ENCODE measurements at places on chromosomes 4 and X.
A peak's percentile ranks its signal among the peaks of the same experiment; 100 is the strongest.

GRCh38 chrX:18578546-18578945 lies 93.4 kb downstream of the RS1 start:
- no peak for DNase-seq

DNA sequence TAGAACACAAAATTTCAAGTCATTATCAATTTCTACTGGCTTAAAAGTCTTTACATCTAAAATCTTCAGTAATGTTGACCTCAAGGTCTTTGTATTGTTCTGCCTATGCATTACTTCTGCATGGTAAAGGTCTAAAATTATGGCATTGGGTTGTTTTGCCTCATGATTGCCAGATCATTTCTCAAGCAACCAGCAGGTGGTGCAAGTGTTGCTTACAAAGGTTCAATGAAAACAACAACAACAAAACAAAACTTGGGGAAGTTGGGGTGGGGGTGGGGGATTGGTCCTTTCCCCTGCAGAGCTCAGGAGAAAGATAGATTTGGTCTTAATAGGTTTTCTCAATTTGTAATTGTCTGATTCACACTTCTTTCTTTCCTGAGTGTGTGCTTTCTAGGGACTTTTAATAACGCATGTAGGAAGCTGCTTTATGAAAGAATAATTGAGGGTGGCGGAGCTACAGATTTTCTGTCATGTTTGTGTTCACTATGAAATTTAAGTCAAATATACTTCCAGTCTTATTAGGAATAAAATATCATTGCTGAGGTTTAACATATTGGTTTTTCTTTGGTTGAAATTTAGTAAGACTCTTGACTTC lies 145.1 kb downstream of the COL4A5 start:
- no peak for DNase-seq

- no peak for DNase-seq
These were observed 5.6 kb upstream of the TXK start for GRCh38 chr4:48139691-48140090.

DNA sequence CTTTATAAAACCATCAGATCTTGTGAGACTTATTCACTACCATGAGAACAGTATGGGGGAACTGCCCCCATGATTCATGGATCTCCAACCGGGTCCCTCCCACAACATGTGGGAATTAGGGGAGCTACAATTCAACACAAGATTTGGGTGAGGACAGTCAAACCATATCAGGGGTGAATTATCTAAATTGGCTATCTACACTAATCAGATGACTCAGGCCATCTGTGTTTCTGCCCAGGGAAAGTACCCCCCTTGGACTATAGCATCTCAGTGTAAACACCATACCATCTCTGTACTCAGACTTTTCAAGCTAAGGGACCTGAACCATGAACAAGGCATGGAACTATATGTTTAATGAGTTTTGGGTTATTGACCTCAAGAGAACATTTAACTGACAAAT lies 76.8 kb downstream of the LNX1 start:
- no peak for DNase-seq

GRCh38 chrX:1430451-1430850 lies 22.3 kb downstream of the ASMTL start:
- no peak for DNase-seq

DNA sequence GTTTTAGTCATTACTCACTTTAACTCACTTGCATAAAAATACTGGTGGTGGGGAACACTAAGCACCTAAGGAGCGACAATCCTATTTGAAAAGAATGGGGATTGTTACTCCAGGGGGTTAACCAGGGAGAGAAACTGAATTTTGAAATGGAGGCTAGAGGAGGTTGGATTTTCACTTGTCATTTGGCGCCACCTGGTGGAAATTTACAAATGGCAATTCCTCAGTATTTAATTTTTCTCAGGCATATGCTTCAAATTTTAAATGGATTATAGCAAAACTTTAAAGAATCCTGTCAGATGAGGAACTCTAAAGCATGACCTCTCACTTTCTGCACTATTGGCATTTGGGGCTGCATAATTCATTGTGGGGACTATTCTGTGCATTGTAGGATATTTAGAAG lies 2.7 kb upstream of the GEMIN8 start:
- peak; percentile 66 for DNase-seq

- DNase-seq: no peak
These were observed 69.8 kb upstream of the SLC7A11 start for GRCh38 chr4:138311771-138312535.

GRCh38 chr4:183157215-183157614 lies 58.2 kb downstream of the WWC2 start:
- DNase-seq: no peak

DNA sequence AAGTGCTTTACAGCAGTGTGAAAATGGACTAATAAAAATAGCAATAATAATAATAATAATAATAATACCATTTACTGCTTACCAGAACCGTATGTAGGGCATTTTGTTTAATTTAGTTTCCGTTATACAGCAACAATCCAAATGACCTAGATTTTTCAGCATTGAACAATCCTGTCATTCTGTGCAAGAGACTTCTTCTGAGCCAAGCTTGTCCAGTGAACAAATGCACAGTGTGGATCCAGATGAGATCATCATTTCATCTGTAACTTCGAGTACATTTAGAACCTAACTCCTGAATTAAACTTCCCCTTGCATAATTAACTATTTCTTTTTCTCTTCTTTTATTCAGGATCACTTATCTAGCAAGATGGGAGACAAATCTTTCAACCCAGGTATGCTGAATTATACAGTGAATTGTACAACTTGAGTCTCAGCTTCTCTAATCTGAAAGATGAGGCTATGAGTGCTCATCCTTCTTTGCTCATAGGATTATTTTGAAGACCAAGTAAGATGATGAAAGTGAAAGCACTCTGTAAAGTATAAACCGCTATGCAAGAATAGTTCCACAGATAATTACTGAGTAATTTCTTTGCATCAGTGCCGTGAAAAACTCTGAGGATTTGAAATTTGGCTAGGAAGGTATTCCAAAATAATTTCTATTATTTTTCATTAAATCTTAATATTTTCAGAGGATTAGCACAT lies 6.6 kb downstream of the CLNK start:
- no peak for DNase-seq

- no peak for DNase-seq
These were observed 50.0 kb upstream of the AADAT start for GRCh38 chr4:170139764-170140163.

GRCh38 chr4:99506781-99507180 lies 4.0 kb upstream of the C4orf17 start:
- DNase-seq: no peak

DNA sequence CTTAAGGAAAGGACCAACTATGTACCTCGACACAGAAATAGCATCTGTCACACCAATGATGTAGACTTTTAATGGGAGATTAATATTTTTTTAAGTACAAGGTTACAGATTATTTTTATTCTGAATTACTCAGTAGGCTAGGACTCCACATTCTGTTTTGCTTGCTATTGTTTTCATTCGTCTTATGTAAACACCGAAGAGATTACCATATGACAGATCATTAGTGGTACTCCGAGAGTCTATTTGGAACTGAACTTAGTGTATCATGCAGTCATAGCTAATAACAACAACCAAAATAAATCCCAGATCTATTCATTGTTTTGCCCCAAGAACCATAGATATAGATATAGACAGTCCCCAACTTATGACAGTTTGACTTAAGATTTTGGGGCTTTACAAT lies 139.7 kb upstream of the SPRY1 start:
- DNase-seq: no peak

DNA sequence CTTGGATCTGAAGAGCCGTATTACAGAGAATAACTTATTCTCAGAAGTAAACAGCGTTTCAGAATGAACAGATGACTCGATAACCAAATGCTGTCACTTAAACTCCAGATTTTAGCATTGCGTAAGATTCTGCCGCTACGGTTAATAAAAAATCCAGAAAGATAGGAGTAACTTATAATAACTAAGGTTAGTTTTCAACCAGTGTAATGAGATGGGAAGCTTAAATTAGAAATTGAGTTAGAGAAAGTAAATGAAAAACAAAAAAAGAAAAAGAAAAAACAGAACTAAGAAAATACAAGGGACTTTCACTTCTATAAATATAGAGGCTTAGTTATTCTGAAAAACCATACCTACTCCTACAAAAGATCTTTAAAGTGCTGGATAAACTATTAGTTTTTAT lies 13.1 kb upstream of the PARM1 start:
- DNase-seq: no peak

GRCh38 chrX:140151316-140151715 lies 186.0 kb upstream of the CXorf66 start:
- no peak for DNase-seq

DNA sequence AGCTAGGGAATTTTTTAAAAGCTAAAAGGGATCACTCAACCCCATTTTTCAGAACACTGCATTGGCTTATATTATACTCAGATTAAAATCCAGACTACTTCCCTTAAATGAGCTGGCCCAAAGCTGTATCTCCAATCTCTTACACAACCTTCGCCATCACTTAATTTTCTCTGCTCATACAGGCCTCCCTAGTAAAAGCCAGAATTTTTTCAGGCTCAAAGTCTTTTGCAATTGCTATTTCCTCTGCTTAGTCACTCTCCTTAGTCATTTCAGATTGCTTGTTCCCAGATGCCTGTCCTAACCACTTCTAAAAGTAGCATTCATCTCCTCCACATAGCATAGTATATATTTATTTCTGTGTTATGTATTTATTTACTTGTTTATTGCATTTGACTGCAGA lies 1587.9 kb upstream of the ADGRL3 start:
- no peak for DNase-seq

DNA sequence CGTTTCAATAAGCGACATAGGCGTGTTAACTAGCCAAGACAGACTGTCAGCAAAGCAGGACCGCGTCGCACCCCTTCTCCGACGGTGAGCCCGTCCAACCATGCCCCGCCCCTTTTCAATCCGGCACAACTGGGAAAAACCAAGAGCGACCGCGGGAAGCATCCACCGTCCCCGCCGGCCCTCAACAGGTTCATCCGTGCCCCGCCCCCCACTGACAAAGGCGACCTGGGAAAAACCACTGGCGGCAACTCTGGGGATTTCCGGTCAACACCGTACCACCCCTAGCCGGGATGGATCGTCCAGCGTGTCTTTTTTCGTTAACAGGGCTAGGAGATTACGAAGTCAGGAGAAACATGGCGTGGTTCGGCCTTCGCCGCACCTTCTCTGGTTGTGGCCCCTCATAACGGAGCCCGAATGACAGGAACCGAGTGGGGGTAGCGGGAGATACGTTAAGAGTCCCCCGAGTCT lies 377 bp downstream of the TIMM17B start:
- DNase-seq: peak; percentile 88

DNA sequence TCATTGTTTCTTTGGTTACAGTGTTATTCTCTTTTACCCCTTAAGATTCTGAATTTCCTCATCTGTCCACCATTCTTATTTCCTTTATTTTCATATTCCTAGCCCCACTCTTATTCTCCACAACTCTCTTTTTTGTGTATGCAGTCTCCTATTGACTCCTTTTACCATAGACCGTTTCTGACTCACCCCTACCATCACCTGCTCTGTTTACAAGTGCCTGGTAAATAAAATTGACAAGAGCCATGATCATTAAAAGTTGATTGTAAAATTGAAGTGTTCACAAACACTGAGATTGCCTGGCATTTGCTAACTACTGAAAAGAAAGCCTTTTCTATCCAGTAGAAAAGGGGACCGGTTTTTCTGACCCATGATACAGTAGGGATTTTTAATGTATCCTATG lies 54.4 kb downstream of the MRPL1 start:
- DNase-seq: no peak

DNA sequence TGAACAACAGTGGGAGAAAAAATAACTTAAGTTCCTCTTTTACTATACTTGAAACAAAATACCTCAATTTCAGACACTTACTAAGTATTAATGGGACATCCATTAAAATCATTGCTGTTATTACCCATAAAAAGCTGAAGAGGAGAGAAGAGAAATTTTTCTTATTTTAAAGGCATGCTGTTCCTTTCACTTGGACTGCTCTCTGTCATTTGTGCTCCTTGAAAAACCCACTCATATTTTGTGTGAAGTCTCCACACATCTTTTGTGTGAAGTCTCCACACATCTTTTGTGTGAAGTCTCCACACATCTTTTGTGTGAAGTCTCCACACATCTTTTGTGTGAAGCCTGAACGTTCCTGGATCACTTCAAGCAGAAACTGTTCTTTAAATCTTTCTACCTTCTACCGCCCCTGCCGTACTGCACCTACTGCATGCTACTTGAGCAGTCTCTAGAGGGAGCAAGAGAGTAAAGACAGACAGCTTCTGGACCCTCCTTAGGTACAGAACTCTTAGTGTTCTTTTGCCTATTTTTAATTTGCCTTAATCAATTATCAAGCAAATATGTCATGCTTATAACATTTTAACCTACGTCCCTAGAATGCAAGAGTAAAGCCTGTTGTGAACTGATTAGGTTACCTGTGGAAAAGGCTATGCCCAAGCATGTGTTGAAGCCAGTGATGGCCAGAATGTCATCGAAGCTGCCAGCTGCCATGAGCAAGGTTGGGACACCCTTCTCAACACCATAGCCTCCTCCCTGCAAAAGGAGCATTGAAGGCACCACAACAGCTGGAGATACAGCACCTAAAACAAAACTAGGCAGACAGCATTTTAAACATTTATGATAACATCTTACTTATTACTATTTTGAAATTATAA lies 27.1 kb upstream of the SLC9B1 start:
- no peak for DNase-seq

- no peak for DNase-seq
These were observed 1003.6 kb downstream of the FAT4 start for GRCh38 chr4:126318376-126318775.

GRCh38 chr4:56469489-56470210 lies 2.2 kb downstream of the SRP72 start:
- DNase-seq: no peak

DNA sequence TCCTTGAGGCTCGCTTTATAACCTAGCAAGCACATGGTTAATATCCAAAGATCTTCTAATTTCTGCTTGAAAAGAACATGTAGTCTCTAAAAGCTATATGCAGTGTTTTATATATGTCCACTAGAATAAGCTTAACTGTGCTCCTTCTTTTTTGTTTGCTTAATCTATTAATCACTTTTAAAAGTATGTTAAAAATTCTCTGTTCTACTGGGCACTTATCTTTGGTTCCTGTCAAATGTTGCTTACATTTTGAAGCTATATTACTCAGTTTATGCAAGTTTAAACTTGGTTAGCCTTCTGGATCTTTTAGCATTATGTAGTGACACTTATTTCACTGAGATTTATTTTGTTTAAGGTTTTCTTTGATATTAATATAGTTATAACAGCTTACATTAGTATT lies 32.5 kb downstream of the MAOA start:
- no peak for DNase-seq

GRCh38 chrX:2592279-2592678 lies 91.5 kb upstream of the DHRSX start:
- DNase-seq: no peak

DNA sequence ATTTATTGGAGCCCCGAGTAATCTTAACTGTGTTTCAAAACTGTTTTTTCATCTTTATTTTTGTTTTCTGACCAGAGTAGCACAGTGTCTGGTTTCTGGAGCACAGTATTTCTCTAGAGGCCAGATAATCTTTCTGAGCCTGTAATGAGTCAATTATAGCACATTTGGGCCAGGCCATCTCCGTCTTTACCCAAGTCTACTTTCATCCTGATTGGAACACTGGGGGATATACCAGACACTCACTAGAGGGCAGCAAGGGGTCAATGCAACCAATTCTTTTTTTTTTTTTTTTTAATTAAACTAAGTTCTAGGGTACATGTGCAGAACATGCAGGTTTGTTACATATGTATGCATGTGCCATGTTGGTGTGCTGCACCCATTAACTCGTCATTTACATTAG lies 282.0 kb downstream of the ARHGAP24 start:
- DNase-seq: no peak

- no peak for DNase-seq
These were observed 220.3 kb downstream of the OR13H1 start for GRCh38 chrX:131764216-131764615.

GRCh38 chr4:70703619-70704214 lies 15.4 kb downstream of the UTP3 start:
- no peak for DNase-seq

GRCh38 chr4:53221832-53222480 lies 143.9 kb downstream of the SCFD2 start:
- no peak for DNase-seq

Data from pancreas (tissue), 10 donors.